ENCODE measurements at places on chromosomes 3 and 15.

DNA sequence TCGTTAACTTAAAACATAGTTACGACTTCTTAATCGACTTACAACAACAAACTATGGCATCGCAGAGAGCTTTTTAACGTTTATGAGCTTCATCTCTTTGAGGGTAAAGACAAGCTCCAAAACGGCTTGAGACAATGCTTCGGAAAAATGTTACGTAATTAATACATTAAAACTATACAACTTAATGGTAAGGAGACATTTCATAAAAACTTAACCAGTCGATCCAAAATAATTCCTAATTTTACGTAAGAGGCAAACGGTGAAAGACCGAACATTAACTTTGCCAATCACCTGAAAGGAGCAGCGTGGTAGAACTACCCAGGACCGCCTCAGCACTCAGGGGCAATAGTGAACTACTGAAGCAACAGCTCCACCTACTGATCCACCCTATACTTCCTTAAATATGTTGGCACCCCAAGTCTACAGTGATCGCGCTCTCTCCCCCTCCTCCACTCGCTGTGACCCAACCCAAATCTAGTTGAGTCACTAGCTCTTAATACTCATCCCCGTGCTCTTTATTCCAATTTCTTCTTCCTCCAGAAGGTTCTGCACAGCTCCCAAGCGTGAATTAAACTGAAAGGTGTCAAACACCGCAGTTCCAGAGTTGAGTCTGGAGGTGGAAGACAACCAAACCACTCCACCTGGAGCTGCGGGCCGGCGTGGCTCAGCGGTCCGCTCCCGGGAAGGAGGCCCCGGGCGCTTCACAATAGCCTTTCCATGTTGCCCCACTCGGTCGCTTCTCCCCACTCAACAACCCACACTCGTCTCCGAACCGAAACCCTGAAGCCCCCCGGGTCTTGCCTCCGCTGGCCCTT lies 901 bp downstream of the NAA50 start:
- DNase-seq: peak; percentile 27

DNA sequence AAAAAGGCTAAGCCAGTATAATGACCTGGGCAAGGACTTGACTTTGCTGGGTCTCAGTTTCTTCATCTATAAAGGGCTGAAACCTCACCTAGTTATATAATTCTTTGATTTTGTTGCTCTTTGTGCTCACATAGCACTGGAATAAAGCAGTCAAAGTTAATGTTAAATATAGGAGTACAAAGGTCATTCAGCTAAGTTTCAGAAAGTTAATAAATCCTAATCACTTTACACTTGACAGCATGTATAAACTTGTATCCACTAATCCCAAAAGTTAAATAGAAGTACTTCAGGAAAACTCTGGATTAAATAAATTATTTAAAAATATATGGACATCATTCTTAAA lies 33.9 kb downstream of the PLCL2 start:
- DNase-seq: no peak

DNA sequence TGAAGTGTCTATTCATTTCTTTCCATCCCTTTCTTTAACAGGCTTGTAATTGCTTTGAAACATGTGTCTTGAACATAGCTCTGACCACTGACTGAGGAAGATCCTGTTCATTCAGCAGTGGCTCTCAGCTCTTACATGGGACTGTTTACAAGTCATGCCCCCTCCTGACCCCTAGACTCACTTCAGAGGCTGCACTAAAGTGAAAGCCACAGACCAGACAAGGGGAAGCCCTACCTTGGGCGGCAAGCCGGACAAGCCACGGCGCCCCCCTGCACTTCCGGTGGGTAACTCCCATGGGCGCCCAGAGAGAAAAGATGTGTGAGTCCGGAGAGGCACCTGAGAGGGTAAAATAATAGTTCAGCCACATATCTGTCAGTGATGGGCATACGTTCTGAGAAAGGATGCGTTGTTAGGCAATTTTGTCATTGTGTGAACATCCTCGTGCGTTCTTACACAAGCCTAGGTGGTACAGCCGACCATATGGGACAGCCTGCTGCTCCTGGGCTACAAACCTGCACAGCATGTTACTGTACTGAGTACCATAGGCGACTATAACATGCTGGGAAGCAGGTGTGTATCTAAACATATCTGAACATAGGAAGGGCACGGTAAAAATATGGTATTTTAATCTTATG lies 116.2 kb downstream of the CHSY1 start:
- DNase-seq: no peak

- no peak for DNase-seq
Observed at GRCh38 chr3:142663865-142664264, 60.0 kb upstream of the TRPC1 start.

DNA sequence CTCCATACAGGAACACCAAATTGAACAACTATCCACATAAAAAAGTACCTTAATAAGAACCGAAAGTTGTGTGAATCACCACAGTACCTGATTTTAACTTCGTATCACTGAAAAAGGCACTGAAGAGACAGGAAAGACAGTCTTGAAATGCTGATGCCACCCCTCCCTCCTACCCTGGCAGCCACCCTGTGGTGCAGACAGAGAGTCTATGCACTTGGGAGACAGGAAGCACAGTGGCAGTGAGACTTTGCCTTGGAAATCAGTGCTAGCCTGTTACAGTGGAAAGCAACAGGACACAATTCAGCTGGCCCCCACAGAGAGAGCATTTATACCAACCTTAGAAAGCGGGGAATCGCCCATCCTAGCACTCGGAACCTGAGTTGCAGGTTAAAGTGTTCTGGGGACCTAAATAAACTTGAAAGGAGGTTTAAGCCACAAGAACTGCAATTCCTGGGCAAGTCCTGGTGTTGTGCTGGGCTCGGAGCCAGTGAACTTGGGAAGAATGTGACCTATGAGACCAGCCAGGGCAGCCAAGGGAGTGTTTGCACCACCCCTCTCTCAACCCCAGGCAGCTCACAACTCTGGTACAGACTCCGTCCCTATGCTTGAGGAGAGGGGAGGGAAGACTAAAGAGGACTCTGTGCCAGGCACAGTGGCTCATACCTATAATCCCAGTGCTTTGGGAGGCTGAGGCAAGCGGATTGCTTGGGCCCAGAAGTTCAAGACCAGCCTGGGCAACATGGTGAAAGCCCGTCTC lies 240.1 kb downstream of the ISL2 start:
- DNase-seq: no peak

- DNase-seq: no peak
Observed at GRCh38 chr3:72318504-72319193, 529.6 kb downstream of the SHQ1 start.

DNA sequence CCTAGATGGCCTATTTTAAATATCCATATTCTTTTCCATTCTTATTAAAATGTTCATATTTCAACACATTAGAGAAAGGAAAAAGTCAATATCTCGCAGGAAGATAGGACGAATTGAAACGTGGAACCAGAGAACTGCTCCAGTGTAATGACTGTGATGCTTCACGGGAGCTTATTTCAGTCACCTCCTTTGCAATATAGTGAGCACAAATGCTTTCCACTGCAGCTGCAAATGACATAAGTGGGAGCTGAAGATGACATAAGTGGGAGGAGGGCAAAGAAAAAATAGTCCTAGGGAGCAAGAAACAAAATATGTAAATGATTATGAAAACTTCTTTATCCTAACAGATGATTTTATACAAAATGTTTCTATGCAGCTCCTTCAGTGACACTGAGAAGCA lies 324.1 kb downstream of the ZNF385D start:
- no peak for DNase-seq

- DNase-seq: no peak
Observed at GRCh38 chr15:49530092-49530491, 90.5 kb downstream of the FAM227B start.

Data from T1000 (cell line).